Activated CD4-positive, alpha-beta T cell treated with anti-CD3 and anti-CD28 coated beads, Interleukin-2, amount 10 ng/mL, durations not matched to agents 24 days and 14 days (primary cell): ENCODE measurements at places on chromosomes 5 and 9. TPM values are rescaled to one million over a fixed set of nuclear protein-coding genes. Genes with fewer than 3 reads are reported as not detected.
A peak's percentile ranks its signal among the peaks of the same experiment; 100 is the strongest.

GRCh38 chr9:109047259-109047658 lies 34.0 kb upstream of the CTNNAL1 start:
- DNase-seq, result no peak

GRCh38 chr9:125746017-125746773 lies 978 bp upstream of the PBX3 start:
- peak; percentile 97 for DNase-seq

- no peak for DNase-seq
Observed at GRCh38 chr9:88198341-88198807, 60.1 kb upstream of the SPATA31C2 start.

The TEK gene
- total RNA-seq, result not detected in 2 replicates

The ANXA6 gene
- 314 and 315 TPM in 2 replicates for total RNA-seq

The TSSK1B gene
- total RNA-seq, result not detected in 2 replicates
